ENCODE measurements at places on chromosomes 5 and 9.

GRCh38 chr9:79408617-79409016 lies 163.1 kb upstream of the TLE4 start:
- DNase-seq = no peak

DNA sequence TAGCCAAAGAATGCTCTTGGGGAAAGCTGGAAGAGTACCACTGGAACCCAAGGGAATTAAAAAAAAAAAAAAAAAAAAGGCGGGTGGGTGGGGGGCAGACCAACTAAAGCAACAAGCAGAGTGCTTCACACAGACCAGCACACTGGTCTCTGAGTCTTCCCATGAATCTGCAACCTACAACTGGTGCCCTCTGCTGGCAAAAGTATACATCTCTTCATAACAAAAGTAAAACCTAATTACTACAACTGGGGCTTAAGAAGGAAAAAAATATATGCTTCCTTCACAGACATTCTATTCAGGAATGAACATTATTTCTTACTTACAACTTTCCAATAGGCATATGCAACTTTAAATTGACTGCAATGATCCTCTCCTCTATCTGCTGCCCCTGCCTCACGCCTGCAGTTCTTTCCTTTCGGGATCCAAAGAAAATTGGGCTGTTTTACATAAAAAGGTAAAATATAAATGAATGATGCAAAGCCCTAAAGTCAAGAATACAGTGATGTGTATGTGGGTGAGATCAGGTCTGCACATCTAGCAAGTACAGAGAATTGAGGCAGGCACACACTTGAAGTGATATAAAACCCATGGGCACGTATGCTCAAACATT lies 7.2 kb upstream of the KLHL3 start:
- peak; percentile 9 for DNase-seq

DNA sequence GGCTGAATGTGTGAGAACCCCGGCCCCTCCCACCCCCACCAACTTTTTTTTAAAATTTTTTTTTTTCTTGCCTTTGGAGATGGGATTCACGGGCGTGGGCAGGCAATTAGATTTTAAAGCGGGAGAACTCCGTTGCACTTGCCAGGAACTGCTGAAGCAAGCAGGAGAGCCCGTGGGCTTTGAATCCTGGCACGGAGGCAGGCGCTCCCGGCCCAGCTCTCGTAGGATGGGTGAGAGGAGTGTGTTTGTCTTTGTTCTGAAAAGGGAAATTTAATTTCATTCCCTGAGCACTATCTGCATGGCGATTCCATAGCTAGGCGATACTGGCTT lies 54.3 kb upstream of the BOD1 start:
- DNase-seq = no peak

GRCh38 chr5:88226881-88227450 lies 41.7 kb downstream of the TMEM161B start:
- DNase-seq = no peak

DNA sequence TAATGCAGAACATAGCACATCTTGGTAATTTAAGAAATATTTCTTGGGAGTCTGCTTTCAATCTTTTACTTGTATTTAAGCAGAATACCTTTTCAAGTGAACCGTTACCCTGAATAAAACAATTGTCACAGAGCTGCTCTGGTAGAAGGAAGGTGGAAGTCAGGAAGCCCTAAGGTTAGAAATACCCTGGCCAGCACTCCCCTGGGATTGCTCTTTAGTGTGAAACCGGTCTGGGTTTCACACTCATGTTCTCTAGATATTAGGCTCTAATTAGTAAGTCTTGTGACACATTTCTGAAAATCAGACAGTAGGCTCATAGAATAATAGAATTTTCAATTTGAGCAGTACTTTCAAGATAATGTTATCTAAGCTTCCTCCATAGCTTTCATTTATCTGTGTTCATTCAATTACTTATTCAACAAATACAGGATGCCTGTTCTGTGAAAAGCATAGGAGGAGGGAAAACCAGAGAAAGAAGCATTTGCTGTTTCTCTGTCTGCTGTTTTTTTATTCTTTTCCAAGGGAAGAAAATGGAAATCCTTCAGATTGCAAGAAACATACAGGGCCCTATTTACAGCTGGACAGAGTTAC lies 825.5 kb downstream of the TLR4 start:
- DNase-seq = no peak

Data from NCI-H1417 treated with DMSO at 0.1 percent for 48 hours (cell line).